ENCODE measurements at places on chromosomes 1 and 21. TPM values are rescaled to one million over a fixed set of nuclear protein-coding genes. Genes with fewer than 3 reads are reported as not detected.

NEK7 gene
- total RNA-seq, result 53.3 TPM

- DNase-seq, result no peak
Observed at GRCh38 chr1:46342084-46342656, 1.6 kb downstream of the NSUN4 start.

- no peak for DNase-seq
Observed at GRCh38 chr1:110787328-110788071, 85.4 kb upstream of the CD53 start.

GRCh38 chr1:42340901-42341300 is 5.9 kb upstream of the FOXJ3 start:
- no peak for DNase-seq

DNA sequence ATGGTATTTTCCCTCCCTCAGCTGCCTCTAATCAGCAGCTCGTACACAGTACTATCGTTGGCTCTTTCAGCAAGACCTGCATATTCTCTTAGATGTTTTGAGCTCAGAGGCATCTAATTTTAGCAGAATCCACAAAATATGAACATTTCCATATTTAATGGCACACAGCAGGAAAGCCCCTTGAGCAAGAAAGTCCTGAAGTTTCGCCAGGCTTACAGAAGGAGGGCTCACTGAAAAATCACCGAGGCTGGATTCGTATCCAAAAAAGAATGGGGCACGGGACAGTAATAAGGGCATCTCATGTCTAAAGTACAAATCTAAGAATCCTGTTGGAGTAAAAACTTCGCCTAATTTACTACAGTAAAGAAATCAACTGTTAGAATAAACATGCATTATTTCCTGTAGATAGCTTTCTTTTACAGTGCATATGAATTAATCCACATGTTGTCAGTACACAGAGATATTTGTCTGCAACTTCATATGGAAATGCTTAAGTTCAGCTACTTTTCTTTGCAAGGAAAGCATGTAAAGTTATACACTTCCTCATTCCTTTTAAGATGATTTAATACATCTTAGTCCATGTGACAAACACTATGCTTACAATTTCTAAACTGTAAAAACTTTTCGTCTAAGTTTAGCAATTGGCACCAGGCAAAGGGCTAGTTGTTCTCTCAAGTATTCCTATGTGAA is 1205.3 kb upstream of the ADGRL4 start:
- DNase-seq, result no peak

GRCh38 chr1:162562470-162562828 is 927 bp downstream of the UAP1 start:
- DNase-seq, result peak; percentile 23

GRCh38 chr1:39328586-39329121 is 124.2 kb downstream of the MACF1 start:
- DNase-seq, result no peak

- DNase-seq, result no peak
Observed at GRCh38 chr1:56995414-56996100, 29.7 kb upstream of the C8B start.
